IPS DF 19.7 (cell line): ENCODE measurements at places on chromosomes 12 and 14.

GRCh38 chr14:50099335-50099734 lies 17.0 kb downstream of the VCPKMT start:
- DNase-seq, result no peak

DNA sequence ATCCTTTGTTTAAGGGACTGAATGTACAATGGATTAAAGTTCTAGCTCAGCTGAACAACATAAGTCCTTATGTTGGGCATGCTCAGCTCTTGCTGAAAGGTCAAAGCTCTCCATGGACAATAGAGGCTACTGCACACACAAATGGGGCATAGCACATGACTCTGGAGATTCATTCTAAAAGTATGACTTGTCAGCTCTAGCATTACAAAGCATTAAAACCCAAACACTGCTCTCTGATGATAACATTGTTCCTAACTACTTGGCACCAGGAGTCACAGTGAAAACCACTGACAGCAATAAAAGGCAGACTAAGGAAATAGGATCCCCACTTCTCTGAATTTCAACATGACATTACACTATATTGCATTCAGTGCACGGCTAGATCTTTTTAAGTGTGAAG lies 21.9 kb upstream of the FSCB start:
- DNase-seq, result no peak

GRCh38 chr12:18643681-18644080 lies 94.1 kb downstream of the PLCZ1 start:
- no peak for DNase-seq

DNA sequence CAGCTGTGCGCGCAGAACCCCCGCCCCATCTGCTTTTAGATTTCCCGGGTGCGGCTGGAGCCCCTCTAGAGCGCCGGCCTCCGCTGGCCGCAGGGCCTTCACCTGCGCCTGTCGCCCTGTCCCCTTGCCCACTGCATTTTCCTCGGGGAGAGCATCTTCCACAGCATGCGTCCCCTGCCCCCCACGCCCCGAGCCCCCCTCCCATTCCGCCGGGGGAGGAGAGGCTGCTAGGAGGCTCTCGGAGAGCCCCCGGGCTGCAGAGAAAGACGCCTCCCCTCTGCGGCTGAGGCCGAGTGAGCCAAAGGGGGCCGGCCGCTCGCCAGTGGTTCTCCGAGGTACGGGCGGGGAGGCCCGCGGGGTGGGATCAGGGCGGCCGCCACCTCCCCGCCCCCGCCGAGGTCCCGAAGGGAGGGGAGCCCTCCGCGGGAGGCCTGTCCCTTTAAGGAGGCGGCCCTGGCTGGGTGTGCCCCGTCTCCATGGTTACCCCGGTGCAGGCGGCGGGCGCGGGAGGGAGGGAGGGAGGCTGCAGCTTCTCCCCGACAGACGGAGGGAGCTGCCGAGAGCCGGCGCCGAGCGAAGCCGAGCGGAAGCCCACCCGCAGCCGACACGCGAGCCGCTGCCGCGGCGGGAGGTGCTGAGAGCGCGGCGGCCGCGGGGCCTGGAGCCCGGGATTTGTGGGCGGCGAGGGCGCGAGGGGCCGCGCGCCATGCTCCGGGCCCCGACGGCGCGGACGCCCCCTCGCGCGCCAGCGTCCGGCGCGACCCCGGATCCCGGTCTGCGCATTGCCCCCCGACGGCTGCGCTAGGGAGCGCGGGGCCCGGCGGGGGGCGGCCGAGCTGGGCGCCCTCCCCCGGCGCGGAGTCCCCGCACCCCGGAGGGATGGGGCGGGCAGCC lies at the start of gene KCNH3:
Gene KCNH3 (plus strand): TSS at position 521 of the 894 bp plus-strand sequence. CDS start 387 bp downstream, outside the sequence.
- DNase-seq, result no peak

DNA sequence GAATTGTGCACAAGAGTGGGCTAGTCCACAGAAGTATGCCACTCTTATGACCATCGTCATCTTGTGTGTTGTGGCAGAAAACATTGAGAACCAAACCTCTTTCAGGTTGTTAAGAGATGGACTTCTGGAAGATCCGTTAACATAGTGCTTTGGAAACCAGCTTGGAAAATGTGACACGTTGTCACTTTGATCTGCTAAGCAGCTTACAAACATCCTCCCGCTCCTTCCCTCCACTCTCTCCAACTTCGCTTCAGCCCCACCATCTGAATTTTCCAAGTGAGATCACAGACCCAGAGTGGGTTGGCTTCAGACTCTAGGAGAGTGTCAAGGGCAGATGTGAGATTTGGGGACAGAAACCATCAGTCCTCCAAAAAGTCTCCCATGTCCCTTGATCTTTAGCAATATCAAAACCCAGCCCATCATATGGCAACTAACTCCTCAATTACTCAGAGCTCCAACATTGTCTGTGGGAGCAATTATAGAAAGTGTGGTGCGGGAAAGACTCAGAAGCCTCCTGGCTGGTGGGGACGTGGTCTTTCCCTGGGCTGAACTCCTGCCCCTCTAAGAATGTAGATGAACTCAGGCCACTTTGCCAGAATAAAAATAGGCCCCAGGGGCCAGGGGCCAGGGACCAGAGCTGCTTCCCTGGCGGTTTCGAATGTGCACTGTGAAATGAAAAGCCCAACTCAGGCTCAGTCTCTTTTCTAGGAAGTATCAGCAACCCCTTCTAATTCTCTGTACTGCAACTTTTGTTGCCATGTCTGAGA lies 129.5 kb downstream of the SLC38A6 start:
- no peak for DNase-seq

- no peak for DNase-seq
These were observed 42.6 kb upstream of the A2ML1 start for GRCh38 chr12:8779862-8780261.

DNA sequence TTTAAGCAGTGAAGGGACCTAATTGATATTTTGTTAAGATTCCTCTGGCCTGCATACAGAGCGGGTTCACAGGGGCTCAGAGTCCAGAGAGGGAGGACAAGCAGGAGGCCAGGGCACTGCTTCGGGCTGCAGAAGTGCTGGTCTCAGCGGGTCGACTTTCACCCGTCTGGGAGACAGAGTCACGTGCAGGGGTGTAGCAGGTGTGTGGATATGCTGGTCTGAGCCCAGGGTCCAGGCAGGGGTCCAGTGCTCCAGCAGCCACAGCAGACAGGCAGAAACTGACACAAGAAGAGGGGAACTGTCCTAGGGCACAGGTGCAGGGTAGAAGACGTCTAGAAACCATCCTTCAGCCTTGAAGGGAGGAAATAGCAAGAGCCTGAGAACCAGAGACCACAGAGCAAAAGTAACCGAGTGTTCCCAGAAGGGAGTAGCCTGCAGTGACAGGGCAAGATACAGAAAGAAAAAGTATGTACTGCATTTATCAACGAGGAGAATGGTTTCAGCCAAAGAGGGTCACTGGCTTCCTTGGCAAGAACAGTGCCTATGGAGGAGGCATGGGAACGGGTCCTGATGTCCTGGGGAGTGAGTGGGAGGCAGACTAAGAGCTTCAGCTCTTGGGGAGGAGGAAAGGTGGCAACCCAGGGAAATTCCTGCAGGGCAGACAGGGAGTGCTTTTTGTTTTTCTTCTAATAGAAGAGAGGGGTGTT lies 28.7 kb downstream of the FBXO21 start:
- no peak for DNase-seq

DNA sequence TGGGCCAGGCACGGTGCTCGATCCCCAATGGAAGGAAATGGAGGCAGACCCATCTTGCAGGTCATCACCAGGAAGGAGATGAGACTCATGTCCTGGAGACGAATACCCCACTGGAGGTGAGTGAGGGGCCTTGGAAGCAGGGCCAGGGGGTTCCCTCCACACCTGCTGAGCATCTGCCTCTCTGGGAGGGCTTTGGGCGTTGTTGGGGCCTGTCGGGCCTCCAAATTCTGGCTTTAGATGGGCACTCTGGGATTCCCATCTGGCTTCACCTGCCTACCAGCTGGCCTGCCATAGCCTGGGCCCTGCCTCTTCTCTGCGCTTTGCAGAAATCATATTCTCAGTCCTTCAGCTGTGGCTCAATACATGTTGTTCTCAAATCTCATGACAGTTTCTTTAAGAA lies 13.9 kb downstream of the RTL1 start:
- no peak for DNase-seq

GRCh38 chr14:99513183-99513694 lies 32.0 kb downstream of the CCNK start:
- no peak for DNase-seq

GRCh38 chr12:122298071-122298748 lies 31.9 kb upstream of the VPS33A start:
- no peak for DNase-seq

DNA sequence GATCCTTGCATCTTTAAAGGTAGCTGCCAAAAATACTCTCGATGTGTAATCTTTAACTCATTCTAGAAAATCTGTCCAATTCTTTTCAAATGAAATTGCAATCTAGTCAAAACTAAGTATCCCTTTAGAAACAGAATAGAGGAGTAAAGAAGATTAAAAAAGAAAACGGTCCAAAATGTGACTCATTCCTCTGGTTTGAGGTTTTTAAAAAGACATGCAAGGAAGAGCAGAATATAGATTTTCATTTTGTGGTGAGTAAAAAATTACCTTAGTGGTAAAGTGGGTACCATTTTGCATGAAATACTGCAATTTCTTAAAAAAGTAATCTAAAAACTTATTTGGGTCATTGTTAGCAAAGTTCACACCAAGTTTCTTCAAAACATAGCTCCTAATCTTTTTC lies 108.4 kb downstream of the BRMS1L start:
- DNase-seq, result no peak

GRCh38 chr12:28575593-28576205 lies 385.4 kb downstream of the CCDC91 start:
- no peak for DNase-seq

DNA sequence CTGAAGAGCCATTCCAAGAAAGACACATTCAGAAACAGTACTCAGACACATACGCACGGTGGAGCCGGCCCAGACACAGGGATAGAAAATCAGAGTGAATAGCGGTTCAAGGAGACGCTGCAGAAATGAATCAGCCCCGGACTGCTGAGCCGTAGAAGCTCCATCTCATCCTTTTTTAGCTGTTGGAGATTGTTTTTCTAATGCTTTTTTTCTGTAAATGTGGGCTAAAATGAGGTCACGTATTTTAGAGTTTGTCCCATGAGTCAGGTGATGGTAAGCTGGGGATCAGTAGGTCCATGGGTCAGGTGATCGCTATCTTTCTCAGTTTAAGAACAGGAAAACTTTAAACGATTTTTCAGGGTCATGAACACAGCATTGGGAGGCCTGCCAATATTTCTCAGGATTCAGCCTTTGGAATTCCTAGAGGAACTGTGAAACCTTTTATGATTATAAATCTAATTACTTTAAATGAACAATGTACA lies 202.4 kb downstream of the ITPR2 start:
- DNase-seq, result no peak

- no peak for DNase-seq
These were observed 86.5 kb downstream of the PDZRN4 start for GRCh38 chr12:41274643-41275042.

DNA sequence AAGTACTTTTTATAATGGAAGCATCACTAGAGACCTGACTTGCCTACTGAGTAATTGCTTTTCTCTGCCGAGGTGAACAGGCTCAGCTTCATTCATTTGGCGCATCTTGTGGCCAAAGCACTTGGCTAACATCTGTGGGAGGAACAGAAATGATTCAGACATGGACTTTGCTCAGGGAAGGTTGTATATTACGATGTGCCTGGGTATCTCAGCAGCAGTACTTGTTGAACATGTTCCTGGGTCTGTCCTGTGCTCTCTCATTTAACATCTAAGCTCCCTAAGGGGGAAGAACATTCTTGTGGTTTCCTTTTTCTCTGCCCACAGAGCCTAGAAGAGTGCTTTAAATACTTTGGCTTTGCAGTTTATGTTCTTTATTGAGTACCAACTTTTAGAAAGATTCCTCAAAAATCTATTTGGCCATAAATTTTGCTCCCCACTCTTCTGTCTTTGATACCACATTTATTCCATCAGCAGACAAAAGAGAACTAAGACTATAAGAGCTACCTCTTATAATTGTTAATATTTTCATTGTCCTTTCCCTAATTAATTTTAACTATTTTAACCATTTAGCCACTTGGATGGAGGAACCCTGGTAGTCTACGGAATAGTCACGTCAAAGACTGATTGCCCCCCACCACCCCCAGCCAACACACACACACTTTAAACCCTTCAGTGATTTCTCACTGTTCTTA lies 101.2 kb upstream of the EGLN3 start:
- DNase-seq, result no peak

DNA sequence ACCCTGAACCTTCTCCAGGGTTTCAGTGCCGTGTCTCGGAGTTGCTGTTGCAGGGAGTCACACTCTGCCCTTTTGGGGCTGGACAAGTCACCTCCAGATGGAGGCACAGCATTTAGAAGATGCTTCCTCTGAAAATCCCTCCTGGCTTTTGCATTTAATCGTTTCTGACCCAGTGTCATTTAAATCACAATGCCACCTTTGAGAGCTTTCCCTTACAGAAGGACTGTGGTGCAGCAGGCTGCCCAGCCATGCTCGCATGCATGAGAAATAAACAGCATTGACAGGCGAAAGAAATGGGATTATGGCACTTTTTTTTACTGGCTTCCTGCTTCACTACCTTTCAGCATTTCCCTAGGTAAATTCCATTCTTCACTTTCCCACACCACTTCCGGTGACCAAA lies 113.4 kb upstream of the DYRK2 start:
- no peak for DNase-seq

DNA sequence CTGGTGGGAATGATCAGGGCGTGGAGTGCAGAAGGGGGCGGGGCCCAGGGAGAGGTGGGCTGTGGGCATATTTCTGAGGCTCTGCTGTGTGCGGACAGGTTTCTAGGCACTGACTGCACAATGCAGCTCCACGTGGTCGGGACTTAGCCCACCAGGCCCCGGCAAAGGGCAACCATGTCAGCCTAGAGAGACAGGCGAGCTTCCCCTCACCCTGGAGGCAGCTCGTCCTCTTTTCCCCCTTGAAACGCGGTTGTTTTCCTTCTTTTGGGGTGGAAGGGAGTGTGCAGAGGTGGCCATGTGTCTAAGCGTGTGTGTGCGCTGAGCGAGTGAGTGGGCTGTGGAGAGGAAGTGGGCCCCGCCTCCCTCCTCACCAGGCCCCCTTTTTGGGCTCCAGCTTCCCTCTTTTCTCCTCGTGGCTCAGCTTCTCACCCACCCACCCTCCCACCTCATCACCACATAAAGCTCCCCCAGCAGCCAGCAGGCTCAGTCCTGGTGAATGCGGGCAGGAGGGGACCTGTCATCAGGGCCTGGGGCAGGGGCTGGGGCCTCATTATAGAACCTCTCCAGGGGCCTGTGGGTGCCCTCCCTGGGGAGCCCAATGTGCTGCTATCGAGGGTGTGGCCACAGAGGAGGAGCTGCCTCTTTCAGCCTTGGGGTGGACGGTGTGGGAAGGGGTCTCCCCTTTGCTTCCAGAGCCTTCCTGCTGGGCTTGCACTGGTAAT lies 22.0 kb downstream of the LRTM2 start:
- no peak for DNase-seq

GRCh38 chr12:54379398-54380201 lies 4.9 kb downstream of the ZNF385A start:
- no peak for DNase-seq

GRCh38 chr12:116803013-116803736 lies 65.1 kb downstream of the RNFT2 start:
- DNase-seq, result no peak

GRCh38 chr14:61381553-61381952 lies 60.2 kb downstream of the PRKCH start:
- DNase-seq, result no peak

DNA sequence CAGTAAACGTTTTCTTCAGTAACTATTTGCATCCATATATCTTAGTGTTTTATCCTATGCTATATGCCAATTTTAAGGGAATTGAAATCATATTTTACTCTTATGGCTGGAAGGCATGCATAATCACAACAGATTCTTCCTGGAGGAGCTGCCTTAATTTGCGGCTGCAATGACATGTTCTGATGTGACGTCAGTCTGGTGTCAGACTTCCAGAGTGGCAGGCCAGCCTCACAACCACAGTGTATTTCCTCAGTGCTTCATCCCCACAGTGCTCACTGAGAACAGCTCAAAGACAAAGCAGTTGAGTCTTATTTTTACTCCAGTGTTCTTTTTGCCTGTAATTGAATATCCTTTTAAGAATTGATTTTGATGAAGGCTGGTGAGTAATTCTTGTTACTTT lies 107.1 kb downstream of the PLEKHA5 start:
- no peak for DNase-seq
